B cell (primary cell): ENCODE measurements at places on chromosomes 3 and 15. TPM values are rescaled to one million over a fixed set of nuclear protein-coding genes. Genes with fewer than 3 reads are reported as not detected.

Gene CCNDBP1
- 113 and 116 TPM in 2 replicates for total RNA-seq

- H3K27ac ChIP-seq, result no peak overlapping the region
- DNase-seq, result no peak
- H3K4me1 ChIP-seq, result peaks cover 5% of the 10 kb centered on the region
- H3K36me3 ChIP-seq, result no peaks in the 10 kb centered on the region
Observed at GRCh38 chr15:48644467-48644826, 1.1 kb downstream of the FBN1 start.

GRCh38 chr3:49805897-49806701 lies 3.0 kb downstream of the INKA1 start:
- peaks cover 37% of the 10 kb centered on the region for H3K36me3 ChIP-seq
- peak overlapping the region; percentile 97 for H3K27ac ChIP-seq
- no peaks in the 10 kb centered on the region for H3K27me3 ChIP-seq
- peak; percentile 66 for DNase-seq

DNA sequence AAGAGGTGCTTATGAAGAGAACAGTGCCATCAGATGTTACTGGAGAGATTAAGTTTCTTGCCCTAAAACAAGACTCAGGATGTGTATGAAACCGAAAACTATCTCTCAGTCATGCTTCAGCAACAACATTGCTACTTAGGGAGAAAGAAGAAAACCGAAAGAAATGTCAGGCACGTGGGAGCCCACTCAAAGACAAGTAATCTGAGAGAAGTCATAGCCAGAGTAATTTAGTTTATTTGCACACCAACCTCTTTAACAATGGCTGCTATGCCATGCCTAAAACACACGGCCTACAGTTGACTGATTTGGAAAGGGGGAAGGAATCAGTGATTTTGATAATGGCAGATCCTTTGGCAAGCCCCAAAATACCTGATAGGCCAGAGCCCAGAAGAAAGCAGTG lies 162.9 kb downstream of the TIGIT start:
- peak overlapping the region; percentile 59 for H3K27ac ChIP-seq
- peaks cover 56% of the 10 kb centered on the region for H3K4me1 ChIP-seq
- no peaks in the 10 kb centered on the region for H3K27me3 ChIP-seq
- peak overlapping the region; percentile 42 for H3K4me3 ChIP-seq
- DNase-seq, result peak; percentile 74

DNA sequence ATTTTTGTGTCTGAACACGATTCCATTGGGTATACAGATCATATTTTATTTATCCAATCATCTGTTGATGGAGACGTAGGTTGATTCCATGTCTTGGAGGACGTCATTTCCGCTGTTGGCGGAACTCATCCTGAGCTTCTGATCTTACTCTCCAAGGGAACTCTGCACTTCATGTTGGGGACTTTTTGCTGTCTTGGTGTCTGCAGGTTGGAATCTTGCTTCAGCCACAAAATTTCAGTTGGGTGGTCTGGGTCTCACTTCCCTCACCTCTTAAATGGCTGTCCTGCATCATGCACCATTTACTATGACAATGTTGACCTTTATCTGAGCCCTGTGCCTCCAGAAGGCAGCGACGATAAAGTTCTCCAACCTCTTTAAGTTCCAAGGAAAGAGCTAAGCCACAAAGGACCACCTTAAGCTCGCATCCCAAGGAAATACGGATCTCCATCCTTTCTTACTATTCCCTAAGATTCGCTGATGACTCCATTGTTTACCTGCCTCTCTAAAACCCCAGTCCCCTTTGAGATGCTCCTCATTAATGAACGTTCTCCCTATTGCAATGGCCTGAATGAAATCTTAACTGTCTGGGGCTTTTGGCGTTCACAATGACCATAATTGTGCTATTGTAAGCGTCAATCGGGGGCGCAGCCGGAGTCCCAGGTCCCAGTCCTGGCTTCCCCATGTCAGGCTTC lies 23.1 kb upstream of the RNU6-1 start:
- no peaks in the 10 kb centered on the region for H3K36me3 ChIP-seq
- H3K4me1 ChIP-seq, result peaks cover 15% of the 10 kb centered on the region
- no peaks in the 10 kb centered on the region for H3K27me3 ChIP-seq
- peak; percentile 63 for DNase-seq

GRCh38 chr3:149586871-149587270 lies 71.0 kb downstream of the WWTR1 start:
- H3K27me3 ChIP-seq, result no peaks in the 10 kb centered on the region
- no peak overlapping the region for H3K27ac ChIP-seq
- H3K4me1 ChIP-seq, result no peaks in the 10 kb centered on the region
- no peak overlapping the region for H3K4me3 ChIP-seq
- no peaks in the 10 kb centered on the region for H3K36me3 ChIP-seq

DNA sequence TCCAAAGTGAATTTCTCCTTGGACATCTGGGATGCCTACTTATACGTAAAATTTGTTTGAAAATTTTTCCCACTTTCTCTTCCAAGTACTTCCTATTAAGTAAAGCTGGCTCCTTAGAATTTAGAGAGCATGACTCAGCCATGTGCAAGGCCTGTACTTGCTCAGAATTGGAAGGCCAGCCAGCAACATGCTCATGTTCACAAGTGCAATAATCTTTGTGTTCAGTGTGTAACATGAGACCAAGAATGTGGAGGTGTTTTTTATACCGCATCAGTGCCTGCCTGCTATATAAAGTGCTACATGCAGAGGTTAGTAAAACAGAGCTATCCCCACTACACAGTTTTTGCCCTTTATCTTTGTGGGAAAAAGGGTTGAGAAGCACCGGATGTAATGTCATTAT lies 151.9 kb upstream of the FEZF2 start:
- H3K4me1 ChIP-seq, result no peaks in the 10 kb centered on the region
- no peak overlapping the region for H3K4me3 ChIP-seq
- no peak overlapping the region for H3K27ac ChIP-seq
- H3K36me3 ChIP-seq, result no peaks in the 10 kb centered on the region
- no peaks in the 10 kb centered on the region for H3K27me3 ChIP-seq

- H3K4me1 ChIP-seq, result no peaks in the 10 kb centered on the region
- H3K36me3 ChIP-seq, result no peaks in the 10 kb centered on the region
- no peak overlapping the region for H3K4me3 ChIP-seq
- DNase-seq, result no peak
- H3K27ac ChIP-seq, result no peak overlapping the region
Observed at GRCh38 chr3:116808725-116809124, 99.1 kb downstream of the TUSC7 start.

DNA sequence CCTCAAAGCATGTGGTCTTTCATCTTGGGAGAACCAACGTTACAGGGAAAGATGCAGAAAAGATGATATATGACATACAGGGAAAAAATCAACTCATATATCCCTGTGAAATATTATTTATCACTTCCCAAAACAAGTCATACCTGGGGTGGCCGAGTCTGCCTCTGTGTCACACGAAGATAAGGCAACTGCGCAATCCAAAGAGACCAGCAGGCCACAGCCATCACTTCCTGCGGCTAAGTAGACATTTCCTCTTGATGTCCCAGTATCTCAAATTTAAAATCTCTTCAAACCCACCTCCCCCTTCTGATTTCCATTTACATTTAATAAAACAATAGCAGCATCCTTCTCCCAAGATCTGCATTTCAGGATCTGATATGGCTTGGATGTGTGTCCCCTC lies 71.5 kb downstream of the IGF2BP2 start:
- H3K4me1 ChIP-seq, result no peaks in the 10 kb centered on the region
- H3K27ac ChIP-seq, result no peak overlapping the region
- no peaks in the 10 kb centered on the region for H3K27me3 ChIP-seq
- no peaks in the 10 kb centered on the region for H3K36me3 ChIP-seq
- H3K4me3 ChIP-seq, result no peak overlapping the region

Gene TIMP4
- not detected in 2 replicates for total RNA-seq

Gene WDR53
- 18.2 and 21.0 TPM in 2 replicates for total RNA-seq

Gene PP2D1
- total RNA-seq, result not detected in 2 replicates

- no peak overlapping the region for H3K27ac ChIP-seq
- H3K4me1 ChIP-seq, result no peaks in the 10 kb centered on the region
- peaks cover 8% of the 10 kb centered on the region for H3K36me3 ChIP-seq
- no peak for DNase-seq
- H3K4me3 ChIP-seq, result no peak overlapping the region
Observed at GRCh38 chr15:63136742-63137141, 15.1 kb downstream of the LACTB start.

GRCh38 chr3:95387242-95388021 lies 1324.6 kb downstream of the NSUN3 start:
- H3K27me3 ChIP-seq, result no peaks in the 10 kb centered on the region
- no peak for DNase-seq
- H3K4me3 ChIP-seq, result no peak overlapping the region
- H3K36me3 ChIP-seq, result no peaks in the 10 kb centered on the region

GRCh38 chr3:173891272-173892100 lies 493.9 kb downstream of the NLGN1 start:
- no peak overlapping the region for H3K27ac ChIP-seq
- H3K27me3 ChIP-seq, result no peaks in the 10 kb centered on the region
- H3K4me1 ChIP-seq, result no peaks in the 10 kb centered on the region
- no peak overlapping the region for H3K4me3 ChIP-seq

Gene PLSCR5
- not detected in 2 replicates for total RNA-seq

Gene FBXL22
- total RNA-seq, result 2.0 and 2.5 TPM in 2 replicates

Gene SEMA3G
- 0.27 and 0.42 TPM in 2 replicates for total RNA-seq

Gene COL6A5
- total RNA-seq, result not detected in 2 replicates

DNA sequence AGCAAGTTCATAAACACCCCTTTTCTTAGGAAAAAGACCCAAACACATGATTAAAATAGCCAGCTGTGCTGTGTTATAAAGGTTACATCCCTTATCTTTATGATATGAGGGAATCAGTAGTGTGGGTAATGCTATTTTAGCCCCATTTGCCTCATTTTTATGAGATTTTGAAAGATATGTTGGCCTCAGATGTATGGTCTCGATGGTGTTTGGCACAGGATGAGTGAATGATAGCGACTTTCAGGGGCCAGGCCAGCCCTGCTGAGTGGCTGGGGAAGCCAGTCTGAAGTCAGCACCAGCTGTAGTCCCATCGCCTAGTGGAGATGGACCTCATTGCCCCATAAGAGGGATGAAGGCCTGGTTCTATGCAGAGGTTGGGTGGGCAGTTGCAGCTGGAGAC lies 105.0 kb upstream of the HACD2 start:
- no peaks in the 10 kb centered on the region for H3K36me3 ChIP-seq
- peaks cover 3% of the 10 kb centered on the region for H3K27me3 ChIP-seq
- H3K4me3 ChIP-seq, result no peak overlapping the region

DNA sequence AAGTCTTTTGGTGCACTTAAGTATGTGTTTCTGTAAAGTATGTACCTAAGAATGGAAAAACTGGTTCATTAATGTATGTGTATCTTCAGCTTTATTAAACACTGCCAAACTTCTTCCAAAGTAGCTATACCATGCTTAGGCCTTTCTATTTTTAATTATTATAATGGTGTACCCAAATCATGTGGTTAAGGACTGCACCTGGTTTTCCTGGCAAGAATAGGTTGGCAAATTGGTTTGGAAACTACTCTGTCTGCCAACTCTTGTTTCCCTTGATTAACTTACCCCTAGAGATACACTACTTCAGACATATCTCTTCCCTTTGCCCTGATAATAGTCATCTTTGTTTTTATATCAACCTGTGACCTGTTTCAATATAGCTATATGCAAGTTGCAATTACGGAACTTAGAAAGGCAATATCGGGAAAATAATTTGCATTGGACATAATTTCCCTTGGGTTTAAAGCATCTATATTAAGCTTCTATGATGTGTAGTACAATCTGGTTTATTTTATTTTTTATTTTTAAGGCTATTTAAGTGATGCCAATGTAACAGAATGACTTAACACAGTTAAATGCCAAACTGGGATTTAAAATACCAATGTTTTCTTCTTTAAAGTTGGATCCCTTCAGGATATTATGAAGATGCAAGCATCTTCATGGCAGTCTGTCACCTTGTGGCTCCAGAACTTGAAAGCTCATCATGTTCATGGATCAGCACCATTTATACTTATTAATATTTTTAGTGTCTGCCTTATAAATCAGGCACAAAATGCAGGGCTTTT lies 40.6 kb upstream of the TMEM108 start:
- H3K27me3 ChIP-seq, result no peaks in the 10 kb centered on the region
- no peaks in the 10 kb centered on the region for H3K4me1 ChIP-seq
- no peak overlapping the region for H3K27ac ChIP-seq
- H3K4me3 ChIP-seq, result no peak overlapping the region

- no peak for DNase-seq
- H3K36me3 ChIP-seq, result no peaks in the 10 kb centered on the region
- no peaks in the 10 kb centered on the region for H3K27me3 ChIP-seq
- H3K4me1 ChIP-seq, result no peaks in the 10 kb centered on the region
Observed at GRCh38 chr3:111737047-111737705, 121.9 kb upstream of the PHLDB2 start.

DNA sequence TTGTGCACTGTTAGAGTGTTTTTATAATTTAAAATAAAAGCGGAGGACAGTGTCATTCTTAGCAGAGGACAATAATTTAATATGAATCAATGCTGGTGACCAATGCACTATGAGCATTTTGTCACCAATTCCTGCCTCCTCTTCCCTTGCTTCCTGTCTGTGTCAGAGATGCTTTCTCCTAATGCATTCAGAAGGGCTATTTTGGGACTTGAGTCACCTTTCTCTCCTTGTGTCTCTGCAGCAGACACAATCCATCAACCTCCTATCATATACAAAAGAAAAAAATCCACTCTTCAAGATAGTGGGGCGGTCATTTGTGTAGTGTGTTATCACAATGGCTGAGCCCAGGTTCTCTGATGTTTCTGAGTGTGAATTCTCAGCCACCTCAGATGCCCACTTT lies 191.9 kb upstream of the VEPH1 start:
- no peak overlapping the region for H3K27ac ChIP-seq
- no peaks in the 10 kb centered on the region for H3K36me3 ChIP-seq
- DNase-seq, result no peak
- no peaks in the 10 kb centered on the region for H3K27me3 ChIP-seq
- no peaks in the 10 kb centered on the region for H3K4me1 ChIP-seq

- peak overlapping the region; percentile 81 for H3K4me3 ChIP-seq
- peaks cover 29% of the 10 kb centered on the region for H3K4me1 ChIP-seq
- peak overlapping the region; percentile 98 for H3K27ac ChIP-seq
- H3K27me3 ChIP-seq, result no peaks in the 10 kb centered on the region
Observed at GRCh38 chr3:14948609-14949038, 1.2 kb downstream of the NR2C2 start.

DNA sequence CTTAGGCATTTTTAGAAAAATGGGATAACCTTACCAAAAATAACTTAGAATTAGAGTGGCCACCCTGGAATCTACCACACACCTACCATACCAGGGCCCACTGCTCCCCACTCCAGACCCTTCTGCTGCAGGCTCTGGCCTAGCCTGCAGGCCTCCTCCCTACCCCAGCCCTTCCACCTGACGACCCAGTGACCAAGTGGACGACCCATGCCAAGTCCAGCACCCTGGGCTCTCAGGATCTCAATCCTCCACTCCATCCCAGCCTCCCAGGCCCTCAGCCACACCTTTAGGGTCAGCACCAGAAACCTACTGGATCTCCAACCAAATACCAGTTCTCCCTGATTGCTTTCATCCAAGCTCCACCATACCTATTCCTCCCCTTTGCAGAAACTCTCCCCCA lies 145.8 kb downstream of the TPRA1 start:
- no peak for DNase-seq
- H3K4me3 ChIP-seq, result no peak overlapping the region
- H3K4me1 ChIP-seq, result no peaks in the 10 kb centered on the region
- no peaks in the 10 kb centered on the region for H3K36me3 ChIP-seq
- H3K27me3 ChIP-seq, result no peaks in the 10 kb centered on the region
